Non-pigmented ciliary epithelial cell (primary cell): ENCODE measurements at places on chromosomes 7 and 10.

GRCh38 chr10:20956843-20957242 lies 59.7 kb upstream of the NEBL start:
- no peak for DNase-seq

GRCh38 chr7:17822547-17823173 lies 117.6 kb downstream of the SNX13 start:
- no peak for DNase-seq

GRCh38 chr10:77486517-77486916 lies 151.1 kb downstream of the KCNMA1 start:
- DNase-seq = no peak

DNA sequence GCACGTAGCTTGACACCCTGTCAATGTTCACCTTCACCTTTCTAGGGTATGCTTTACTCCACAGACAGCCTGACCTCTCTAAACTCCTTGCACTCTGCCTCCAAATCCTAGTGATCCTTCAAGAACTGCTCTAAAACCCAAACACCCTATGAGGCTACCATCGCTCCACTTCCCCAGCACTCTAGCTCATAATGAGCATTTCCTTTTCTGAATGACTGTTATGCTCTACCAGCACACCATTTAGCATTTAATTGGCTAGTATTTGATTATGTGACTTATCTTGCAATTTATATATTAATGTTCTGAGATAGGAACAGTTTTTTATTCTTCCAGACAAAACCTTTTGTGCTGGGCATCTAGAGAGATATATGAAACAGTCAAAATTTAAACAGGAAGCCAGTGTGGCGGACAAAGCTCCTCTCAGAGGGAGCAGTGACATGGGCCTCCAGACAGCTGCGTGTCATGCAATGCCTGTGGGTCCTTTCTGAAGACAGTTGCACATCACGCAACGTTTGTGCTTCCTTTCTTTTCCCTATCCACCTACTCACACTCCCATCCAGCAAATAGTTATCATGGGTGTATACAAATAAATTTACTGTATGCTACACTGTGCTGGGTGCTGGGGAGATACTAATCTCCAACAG lies 86.3 kb downstream of the ALOX5 start:
- DNase-seq = no peak

DNA sequence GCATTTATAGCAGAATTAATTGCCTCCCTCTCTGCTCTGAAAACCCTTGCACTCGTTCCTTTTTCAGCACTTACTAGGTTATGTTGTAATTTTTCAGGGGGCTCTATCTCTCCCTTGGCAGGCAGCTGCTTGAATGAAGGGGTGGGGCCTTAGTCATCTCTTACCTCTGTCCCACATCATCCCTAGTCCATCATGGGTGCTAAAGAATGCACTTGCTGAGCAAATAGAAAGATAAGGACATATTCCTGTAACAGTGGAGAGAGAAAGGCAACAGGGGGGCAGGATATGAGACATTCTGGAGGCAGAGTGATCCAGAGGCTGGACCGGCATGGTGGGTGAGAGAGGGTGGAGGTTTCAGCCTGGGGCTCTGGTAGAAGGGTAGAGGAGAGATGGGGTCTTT lies 60.0 kb downstream of the MINDY4 start:
- no peak for DNase-seq

- no peak for DNase-seq
Measured at GRCh38 chr7:43906331-43907010, at the start of gene URGCP. URGCP (minus strand) TSS chr7:43906596; CDS start chr7:43906575, 21 bp downstream.
